Frontal cortex (tissue), 4 donors: ENCODE measurements at places on chromosomes 2 and 18. TPM values are rescaled to one million over a fixed set of nuclear protein-coding genes. Genes with fewer than 3 reads are reported as not detected.

Gene GKN2
- not detected for total RNA-seq

GRCh38 chr2:31980674-31981356 lies 30.0 kb downstream of the MEMO1 start:
- DNase-seq = no peak

DNA sequence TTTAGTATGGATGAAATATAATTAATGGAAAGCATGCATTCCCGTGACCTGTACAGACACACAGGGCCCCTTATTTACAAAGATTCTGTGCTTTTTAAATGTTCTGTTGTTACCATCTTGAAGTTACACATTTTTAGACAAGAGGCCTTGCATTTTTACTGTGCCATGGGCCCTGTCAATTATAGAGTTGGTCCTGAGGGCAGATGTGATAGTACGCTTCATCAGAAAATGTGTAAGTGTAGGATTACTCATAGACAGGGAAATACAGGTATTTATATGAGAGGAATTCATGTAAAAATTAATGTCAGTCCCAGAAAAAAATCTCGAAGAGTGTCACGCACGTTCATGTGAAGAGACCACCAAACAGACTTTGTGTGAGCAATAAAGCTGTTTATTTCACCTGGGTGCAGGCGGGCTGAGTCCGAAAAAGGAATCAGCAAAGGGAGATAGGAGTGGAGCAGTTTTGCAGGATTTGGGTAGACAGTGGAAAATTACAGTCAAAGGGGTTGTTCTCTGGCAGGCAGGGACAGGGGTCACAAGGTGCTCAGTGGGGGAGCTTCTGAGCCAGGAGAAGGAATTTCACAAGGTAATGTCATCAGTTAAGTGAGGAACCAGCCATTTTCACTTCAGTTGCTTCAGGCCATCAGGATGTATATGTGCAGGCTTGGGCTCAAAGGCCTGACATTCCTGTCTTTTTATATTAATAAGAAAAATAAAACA lies 12.2 kb upstream of the ALPK2 start:
- DNase-seq = no peak

GRCh38 chr2:123532126-123532525 lies 493.0 kb upstream of the CNTNAP5 start:
- DNase-seq = no peak

- no peak for DNase-seq
Observed at GRCh38 chr18:49322765-49323490, 137.5 kb downstream of the DYM start.

- no peak for DNase-seq
Observed at GRCh38 chr2:74186038-74186437, 7.4 kb upstream of the MOB1A start.

- DNase-seq = no peak
Observed at GRCh38 chr2:181812106-181812743, 79.3 kb upstream of the ITPRID2 start.

Gene C2orf66
- total RNA-seq = not detected

DNA sequence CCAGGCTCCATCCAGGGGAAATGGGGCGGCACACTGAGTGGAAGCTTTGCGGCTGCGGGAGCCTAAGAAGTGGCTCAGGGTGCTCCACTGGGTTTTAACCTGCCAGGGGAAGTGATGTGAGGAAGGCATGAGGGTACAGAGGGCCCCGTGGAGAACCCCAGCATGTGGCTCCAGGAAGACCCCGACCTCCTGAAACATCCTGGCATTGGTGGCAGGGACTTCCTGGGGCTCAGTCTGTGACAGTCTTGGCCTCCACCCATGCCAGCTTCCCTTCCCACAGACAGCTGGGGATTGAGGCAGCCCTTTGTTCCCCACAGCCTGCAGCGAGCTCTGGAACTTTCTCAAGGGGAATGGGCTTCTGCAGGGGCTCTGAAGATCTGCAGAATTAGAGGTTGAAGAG lies 146.6 kb downstream of the TNS1 start:
- peak; percentile 47 for DNase-seq

GRCh38 chr2:88942798-88943197 lies 251.3 kb downstream of the RPIA start:
- DNase-seq = no peak

Gene ABCB11
- total RNA-seq = under 0.01 TPM

DNA sequence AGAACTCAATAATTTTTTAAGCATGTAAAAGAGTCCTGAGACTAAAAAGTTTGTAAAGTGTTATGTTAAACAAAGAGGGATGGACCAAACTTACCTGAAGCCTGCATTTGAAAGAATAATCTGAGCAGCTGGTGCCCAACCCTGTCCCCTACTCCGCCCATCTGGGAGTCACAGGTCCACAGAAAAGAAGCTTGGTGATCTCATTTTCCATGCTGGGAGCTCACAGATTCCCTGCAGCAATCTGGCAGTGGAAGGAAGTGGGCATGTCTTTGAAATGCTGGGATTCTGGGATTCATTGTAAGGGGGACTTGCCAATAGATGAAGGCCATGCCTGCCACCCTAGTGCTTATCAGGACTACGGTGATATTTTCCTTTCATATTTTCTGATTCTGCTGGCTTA lies 17.9 kb downstream of the CDH2 start:
- DNase-seq = no peak

- peak; percentile 45 for DNase-seq
Observed at GRCh38 chr2:20666304-20667150, at the start of gene GDF7. TSS of gene GDF7 (plus strand) at chr2:20667144. CDS start at chr2:20667240, 96 bp downstream.

Gene UGT1A4
- not detected for total RNA-seq

Gene PECR
- 27.3 TPM for total RNA-seq

- no peak for DNase-seq
Observed at GRCh38 chr2:62974999-62975398, 75.6 kb upstream of the OTX1 start.

GRCh38 chr2:12617366-12617765 lies 99.4 kb upstream of the TRIB2 start:
- no peak for DNase-seq

GRCh38 chr18:36398419-36398818 lies 100.9 kb downstream of the FHOD3 start:
- DNase-seq = no peak

DNA sequence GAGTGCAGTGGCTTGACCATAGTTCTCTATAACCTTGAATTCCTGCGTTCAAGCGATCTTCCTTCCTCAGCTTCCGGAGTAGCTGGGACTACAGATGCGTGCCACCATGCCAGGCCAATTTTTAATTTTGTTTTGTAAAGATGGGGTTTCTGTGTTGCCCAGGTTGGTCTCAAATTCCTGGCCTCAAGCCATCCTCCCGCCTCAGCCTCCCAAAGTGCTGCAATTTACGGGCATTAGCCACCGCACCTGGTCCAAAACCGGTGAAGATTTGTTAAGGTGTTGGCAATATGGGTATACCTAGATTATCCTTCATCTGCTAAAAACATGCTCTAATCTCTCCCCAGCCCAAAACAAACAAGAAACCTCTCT lies 1.3 kb upstream of the EIF2AK3 start:
- no peak for DNase-seq

Gene ITPRIPL1
- 4.9 TPM for total RNA-seq

- DNase-seq = no peak
Observed at GRCh38 chr2:50345701-50346591, 686.0 kb downstream of the NRXN1 start.

DNA sequence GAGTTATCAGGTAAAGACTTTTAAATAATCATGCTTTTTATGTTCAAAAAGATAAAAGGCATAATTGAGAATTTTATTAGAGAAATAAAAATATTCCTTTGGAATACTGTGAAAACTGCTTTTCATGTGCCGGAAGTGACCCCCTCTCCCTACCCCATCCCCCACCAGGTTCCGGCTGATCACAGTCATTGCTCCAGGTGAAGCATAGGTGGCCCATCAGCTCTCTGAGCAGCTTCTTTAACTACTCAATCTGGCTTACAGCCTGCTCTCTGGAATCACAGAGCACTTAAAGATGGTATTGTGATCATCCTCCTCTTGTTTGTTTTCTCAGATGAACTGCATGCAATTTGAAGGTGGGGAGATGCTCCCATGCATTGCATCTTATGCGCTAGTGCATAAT lies 257.7 kb downstream of the EN1 start:
- DNase-seq = no peak

Gene PDCD1
- 0.41 TPM for total RNA-seq

GRCh38 chr18:43668866-43669265 lies 391.6 kb upstream of the SYT4 start:
- no peak for DNase-seq

DNA sequence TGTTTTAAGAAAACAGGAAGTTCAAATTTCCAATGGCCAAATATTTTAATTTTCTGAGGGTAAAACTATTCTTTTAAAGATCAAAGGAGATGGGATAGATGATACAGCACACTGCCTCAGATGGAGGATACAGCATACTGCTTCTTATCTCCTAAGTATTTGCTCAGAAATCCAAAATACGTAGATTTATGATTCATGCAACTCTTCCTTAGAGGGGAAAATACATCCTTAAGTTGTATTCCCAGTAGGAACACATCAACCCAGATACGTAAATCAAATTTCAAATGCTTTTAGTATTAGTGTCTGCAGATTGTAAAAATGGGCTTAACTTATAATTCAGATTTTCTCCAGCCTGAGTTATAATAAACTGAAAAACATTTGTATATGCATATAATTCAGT lies 235.2 kb downstream of the ZNF385B start:
- no peak for DNase-seq

DNA sequence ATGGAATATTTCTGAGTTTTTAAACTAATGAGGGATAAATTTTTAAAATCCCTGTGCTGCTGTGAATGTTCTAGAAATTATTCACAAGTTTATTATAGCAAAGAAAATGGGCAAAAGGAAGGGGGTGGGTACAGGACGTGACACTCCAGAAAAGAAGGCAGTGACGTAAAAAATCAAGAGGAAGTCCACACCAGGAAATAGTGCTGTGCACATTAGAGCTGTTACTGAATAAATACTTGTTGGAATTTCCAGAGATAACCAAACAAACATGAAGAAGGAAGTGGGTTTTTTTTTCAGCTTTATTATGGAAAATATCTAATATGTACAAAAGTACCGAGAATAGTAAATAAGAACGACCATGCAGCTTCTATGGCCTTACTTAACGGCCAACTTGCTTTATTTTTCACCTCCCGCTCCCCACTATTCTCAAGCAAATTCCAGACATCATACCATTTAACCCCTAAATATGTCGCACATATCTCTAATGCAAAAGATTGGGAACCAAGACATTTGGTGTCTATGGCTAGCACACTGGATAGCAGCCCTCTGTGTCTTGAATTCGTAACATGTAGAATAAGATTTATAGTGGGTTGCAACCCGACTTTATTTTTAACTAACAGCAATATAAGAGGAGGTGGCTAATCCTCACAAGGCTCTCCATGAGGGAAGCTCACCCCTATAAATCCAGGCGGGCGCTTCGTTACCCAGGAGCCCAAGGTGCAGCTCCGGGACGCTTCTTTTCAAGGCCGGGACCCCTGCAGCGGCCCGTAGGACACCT lies 580 bp upstream of the NDUFV2 start:
- DNase-seq = peak; percentile 46

DNA sequence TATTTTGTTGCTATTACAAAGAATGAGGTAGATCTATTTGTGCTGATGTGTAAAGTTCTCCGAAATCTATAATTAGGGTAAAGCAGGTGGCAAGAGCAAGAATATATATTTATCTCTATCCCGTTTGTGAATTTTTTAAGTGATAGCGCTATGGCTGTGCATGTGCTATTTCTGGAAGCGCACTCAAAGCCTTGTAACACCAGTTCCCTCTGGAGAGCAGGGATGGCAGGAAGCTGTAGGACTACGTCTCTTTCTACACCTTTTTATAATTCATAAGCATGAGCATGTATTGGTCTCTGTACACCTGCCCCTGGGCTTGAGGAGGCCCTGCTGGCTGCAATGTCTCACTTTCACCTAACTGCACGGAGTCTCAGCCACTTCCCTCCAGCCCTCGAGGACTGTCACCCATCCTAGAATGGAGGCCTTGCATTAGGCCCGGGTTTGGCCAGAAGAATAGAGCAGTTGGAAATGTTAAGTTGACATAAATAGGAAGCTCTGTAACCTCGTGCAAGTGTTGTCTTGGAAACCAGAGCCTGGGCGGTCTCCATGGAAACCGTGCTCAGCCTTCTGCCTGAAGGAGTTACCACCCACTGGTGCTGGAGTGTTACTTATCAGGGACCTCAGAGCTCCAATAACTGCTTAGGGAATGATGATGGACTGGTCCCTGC lies 20.9 kb downstream of the ITM2C start:
- DNase-seq = no peak

DNA sequence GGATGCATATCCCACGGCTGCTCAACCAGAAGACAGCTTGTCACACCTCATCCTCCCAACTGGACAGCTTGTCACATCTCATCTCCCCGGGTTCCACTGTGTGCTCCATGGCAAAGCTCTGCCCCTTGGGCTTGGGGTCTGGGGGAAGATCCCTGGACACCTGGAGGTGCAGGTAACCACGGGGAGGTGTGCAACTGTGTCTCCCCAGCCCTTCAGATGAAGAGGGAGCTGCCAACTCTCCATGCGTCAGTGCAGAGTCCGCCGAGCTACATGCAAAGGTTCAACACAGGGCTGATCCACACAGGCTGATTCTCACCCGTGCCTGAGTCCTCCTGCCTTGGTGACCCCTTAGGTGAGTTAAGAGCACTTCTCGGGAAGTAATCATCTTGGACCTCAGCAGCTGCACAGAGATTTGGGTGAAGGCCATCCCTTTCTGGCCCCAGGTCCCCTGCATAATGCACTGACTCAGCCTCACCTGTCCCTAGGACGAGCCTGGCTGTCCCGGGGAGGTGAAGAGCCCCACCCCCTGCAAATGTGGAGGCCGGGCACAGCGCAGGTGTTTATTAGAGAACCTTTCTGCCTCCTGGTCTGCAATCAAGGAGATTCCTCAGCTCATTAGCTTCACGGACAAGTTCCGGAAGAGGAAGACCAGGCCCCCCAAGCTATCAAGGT lies 157.9 kb downstream of the PXDN start:
- DNase-seq = no peak

DNA sequence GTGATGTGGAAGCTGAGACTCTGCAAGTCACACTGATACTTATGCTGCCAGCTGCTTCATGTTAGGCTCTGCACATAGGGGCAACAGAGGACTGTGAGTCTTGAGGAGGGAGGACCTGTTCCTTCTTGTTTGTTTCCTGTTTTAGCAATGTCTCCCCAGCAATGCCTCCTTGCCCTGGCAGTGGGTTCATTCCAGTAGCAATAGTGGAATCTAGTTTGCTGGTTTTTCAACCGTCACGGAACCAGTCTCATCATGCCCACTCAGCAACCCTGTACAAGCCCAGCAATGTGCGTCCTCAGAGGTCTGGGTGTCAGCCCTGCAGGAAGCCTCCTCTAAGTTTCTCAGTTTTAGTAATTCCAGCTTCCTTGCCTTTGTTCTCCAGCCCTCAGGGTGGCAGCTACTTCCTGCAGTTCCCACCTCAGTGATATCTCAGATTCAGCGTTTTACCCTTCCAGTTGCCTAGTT lies 20.5 kb upstream of the ITGB6 start:
- no peak for DNase-seq

Gene SERPINB2
- not detected for total RNA-seq
